ENCODE measurements at places on chromosomes 5 and 9.

DNA sequence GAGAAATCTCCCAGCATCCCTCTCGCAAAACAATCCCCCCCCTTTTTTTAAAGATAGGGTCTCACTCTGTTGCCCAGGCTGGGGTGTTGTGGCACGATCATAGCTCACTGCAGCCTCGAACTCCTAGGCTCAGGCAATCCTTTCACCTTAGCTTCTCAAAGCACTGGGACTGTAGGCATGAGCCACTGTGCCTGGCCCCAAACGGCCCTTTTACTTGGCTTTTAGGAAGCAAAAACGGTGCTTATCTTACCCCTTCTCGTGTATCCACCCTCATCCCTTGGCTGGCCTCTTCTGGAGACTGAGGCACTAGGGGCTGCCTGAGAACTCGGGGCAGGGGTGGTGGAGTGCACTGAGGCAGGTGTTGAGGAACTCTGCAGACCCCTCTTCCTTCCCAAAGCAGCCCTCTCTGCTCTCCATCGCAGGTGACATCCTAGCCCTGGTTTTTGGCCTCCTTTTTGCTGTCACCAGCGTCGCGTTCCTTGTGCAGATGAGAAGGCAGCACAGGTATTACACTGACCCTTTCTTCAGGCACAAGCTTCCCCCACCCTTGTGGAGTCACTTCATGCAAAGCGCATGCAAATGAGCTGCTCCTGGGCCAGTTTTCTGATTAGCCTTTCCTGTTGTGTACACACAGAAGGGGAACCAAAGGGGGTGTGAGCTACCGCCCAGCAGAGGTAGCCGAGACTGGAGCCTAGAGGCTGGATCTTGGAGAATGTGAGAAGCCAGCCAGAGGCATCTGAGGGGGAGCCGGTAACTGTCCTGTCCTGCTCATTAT, 6.8 kb downstream of the CA9 start:
- DNase-seq = no peak

- no peak for DNase-seq
Measured at GRCh38 chr5:68711293-68712200, 382.3 kb upstream of the SLC30A5 start.

GRCh38 chr5:3893527-3893926, 297.9 kb downstream of the IRX1 start:
- no peak for DNase-seq

- no peak for DNase-seq
Measured at GRCh38 chr5:167574464-167574863, 717.0 kb upstream of the WWC1 start.

DNA sequence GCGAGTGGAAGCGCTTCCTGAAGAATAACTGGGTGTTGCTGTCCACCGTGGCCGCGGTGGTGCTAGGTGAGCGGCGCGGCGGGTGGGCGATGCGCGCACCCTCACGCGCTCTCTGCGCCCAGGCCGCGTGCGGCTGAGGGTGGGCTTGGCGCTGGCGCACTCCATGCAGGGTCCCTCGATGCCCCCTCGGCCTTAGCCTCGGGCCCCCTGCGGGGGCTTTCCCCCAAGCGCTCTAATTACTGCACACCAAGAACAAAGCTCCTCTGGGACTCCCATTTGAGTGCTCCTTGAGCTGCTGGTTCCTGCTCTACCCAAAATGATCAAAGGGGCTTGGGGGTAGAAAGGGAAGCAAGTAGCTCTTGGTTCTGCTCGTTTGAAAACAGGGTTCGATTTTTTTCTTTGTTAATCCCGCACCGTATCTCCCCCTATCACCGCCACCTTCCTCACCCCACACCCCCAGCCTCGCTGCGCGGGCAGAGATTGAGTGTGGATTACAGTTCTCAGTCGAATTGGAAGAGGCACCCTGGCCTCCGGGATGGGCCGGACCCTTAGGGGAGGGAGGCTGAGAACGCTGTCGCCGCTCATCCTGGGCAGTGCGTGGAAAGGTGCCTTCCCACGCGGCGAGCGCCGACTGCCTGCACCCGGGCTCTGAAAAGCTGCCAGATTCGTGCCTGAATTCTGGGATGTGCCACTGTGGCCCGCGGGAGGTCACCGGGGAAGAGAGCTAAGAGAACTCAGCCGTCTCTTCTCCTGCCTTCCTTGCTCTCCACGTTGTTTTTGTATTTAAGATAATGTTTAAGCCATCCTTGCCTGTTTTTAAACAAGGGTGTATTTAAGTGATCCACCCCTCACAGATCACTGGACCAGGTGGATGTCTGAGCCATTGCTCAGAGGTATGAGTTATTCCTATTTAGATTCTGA, 697 bp downstream of the SLC1A1 start:
- DNase-seq = no peak

- DNase-seq = peak; percentile 65
Measured at GRCh38 chr9:114691046-114691955, 9.3 kb upstream of the TEX48 start.

- DNase-seq = no peak
Measured at GRCh38 chr9:119792242-119792641, 423.0 kb upstream of the BRINP1 start.

- no peak for DNase-seq
Measured at GRCh38 chr9:91006046-91006445, 204.4 kb downstream of the SYK start.

DNA sequence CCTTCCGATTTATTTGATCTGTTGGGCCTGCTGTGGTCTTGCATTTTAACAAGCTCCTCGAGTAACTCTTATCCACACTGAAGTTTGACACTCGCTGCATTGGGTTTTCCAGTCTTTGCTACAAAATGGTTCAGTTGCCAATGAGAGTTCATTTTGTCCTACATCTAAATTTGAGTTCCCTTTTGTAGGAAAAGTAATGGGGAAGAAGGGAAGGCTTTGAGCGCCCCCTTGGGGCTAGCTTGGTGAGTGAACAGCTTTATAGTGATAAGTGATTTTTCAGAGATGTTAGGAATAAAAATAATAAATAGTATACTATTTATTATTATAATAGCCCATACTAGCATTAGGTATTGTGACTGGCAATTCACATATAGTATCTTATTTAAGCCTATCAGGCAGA, 89.9 kb upstream of the GNAQ start:
- peak; percentile 62 for DNase-seq

GRCh38 chr9:18268381-18268780, 205.6 kb upstream of the ADAMTSL1 start:
- DNase-seq = no peak

- no peak for DNase-seq
Measured at GRCh38 chr9:96122282-96122681, 179.7 kb downstream of the HSD17B3 start.

DNA sequence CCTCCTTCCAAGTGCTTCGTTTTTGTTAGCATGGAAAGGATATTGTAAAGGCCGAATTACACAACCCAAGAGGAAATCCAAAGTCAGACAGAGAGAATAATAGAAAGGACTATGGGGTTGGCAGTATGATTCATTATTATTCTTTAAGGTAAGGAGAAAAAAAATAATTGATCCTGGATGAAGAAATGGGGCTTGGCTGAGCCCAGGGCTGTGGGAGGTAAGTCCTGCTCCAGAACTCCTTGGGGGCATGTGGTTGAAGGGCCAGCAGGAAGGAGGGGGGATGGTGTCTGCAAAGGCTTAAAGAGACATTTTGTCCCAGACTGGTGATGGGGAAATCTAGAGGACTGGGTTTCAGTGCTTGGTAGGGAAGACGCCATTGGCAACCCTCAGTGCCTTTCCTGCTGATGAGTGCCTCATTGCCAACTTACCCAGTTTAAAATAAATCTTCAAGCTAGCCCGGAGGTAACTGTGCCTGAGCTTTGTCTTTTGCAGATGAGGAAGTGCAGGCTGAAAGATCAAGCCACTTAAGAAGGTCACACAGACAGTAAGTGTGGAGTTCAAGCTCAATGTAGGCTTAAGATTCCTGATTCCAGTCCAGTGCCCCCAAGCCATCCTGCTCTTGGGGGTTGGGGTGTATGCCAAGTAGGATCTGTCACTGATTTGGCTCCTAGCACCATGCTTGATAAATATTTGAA, 30.2 kb downstream of the FOXI1 start:
- DNase-seq = no peak

DNA sequence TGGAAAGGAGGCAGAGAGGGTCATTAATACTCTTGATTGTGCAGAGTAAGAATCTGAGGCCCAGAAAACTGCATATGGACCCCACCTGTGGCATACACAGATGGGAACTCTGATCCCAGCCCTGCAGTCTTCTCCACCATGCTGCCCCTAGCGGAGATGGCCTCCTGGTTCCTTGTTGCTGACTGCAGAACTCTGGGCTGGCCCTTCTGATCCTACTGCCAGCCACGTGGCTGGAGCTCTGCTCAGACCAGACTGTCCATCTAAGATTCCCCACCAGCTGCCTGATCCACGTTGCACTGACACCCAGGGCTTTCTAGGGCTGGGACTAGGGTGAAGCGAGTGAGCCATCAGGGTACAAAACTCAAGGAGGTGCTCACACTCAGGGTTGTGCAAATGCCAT, 245.7 kb upstream of the NR4A3 start:
- no peak for DNase-seq

GRCh38 chr5:170067152-170067551, 38.5 kb upstream of the FOXI1 start:
- DNase-seq = no peak

DNA sequence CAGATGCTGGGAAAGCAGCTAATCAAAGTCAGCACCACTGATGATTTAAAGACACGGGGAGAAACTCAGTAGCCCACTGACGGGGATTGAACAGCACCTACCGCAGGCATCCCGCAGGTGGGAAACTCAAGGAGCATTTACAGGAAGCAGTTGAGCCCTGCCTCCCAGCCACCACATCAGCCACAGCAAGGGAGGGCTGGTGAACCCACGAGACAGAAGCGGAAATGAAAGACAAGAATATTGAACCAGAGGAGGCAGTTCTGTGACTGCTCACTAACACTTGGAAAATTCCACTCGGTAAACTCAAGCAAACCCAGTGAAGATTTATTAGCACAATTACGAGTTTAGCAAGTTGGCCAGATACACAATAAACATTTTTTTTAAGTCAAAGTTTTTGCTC, 10.6 kb upstream of the FAM163B start:
- peak; percentile 28 for DNase-seq

GRCh38 chr5:142542906-142543305, 143.0 kb downstream of the FGF1 start:
- DNase-seq = no peak

- peak; percentile 24 for DNase-seq
Measured at GRCh38 chr5:61306531-61307131, 25.4 kb upstream of the ZSWIM6 start.

DNA sequence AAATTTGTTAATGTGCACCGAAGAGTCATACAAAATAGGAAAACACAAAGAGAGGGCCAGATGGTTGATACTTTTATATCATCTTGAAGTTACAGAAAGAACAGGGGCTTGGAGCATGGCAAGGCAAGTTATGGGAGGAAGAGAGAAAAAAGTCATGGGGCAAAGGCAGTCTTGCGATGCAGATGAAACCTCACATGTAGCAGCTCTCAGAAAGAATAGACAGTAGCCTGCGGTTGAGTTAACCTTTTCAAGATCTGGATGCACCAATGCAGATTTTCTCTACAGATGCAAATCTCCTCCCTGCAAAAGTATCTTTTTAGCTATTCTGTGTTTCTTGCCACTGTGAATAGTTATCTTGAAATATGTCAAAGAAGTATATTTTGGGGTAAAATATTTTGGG, 243.9 kb downstream of the TMEM167A start:
- no peak for DNase-seq

- no peak for DNase-seq
Measured at GRCh38 chr9:31950756-31951155, 433.7 kb upstream of the ACO1 start.

DNA sequence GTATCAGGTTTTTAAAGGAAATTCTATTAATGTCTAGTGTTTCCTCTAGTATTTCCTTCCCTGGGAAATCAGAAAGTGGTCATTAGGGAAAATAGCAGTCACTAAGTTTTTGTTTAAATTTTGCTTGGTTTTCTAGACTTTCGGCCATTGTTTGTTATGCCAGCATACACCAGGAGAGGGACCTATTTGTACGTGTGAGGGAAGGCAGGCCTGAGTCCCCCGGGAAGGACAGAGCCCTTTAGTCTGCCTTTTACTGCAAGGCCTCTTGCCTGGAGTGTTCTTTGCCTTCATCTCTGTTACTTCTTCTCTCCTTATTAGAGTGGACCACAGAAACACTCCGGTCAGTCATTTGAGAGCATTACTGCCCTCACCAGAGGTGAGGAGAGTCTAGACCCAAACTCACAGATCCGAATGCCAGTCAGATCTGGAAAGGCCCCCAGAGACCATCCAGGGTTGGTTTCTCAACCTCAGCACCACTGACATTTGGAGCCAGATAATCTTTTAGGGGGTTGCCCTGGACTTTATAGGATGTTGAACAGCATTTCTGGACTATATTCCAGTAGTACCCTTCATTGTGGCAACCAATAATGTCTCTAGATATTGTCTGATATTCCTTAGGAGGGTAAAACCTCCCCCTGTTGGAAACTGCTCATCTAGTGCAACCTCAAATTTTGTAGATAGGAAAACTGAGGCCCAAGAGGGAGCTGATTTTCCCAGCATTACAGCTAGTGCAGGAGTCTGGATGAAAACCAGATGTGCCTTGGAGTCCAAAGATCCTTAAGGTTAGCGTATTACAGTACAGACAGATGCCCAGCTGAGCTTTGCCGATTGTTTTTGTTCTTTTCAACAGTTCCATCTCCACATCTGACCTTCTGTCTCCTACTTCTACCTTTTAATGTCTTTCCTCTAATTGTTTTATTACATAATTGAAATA, 93.0 kb upstream of the NIPAL4 start:
- no peak for DNase-seq

GRCh38 chr5:37966291-37966690, 126.5 kb upstream of the GDNF start:
- no peak for DNase-seq

GRCh38 chr9:108476574-108476973, 379.2 kb downstream of the ACTL7B start:
- DNase-seq = no peak

GRCh38 chr9:126953041-126953809, 38.6 kb downstream of the RALGPS1 start:
- no peak for DNase-seq

GRCh38 chr9:134317400-134317789, 8.9 kb upstream of the RXRA start:
- no peak for DNase-seq

GRCh38 chr5:32092938-32093812, 80.9 kb downstream of the GOLPH3 start:
- DNase-seq = peak; percentile 39

DNA sequence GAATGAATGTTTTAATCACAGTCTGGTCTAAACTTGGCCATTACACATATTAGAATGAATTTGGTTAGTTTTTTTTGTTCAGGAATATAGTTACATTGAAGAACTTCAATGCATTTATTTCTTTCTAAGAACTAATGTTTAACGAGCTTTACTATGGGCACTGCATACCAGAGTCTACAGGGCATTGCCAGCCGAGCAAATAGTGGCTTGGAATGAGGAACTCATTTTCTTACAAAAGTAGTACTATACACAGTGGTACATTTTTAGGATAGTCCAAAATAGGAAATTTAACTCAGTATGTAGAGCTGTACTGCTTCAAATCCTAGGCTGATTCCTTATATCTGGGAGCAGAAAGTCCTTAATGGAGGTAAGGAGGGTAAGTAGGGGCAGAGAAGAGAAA, 155.4 kb downstream of the CARTPT start:
- no peak for DNase-seq

DNA sequence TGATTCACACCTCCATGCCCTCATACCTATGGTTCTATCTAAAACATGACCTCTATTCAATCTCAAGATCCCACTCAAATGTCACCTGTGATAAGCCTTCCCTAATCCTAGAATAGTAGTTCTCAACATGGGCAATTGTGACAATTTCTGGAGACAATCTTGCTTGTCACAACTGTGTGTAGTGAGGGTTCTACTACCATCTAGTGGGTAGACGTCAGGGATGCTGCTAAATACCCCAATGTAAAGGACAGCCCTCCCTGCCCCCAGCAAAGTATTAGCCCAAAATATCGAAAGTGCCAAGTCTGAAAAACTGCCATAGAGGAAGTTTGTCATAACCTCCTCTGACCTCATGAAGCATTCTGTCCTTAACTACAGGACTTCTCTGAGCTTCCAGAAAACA, 32.0 kb downstream of the TBCA start:
- no peak for DNase-seq

All from stimulated activated CD4-positive, alpha-beta T cell treated with anti-CD3 and anti-CD28 coated beads, Interleukin-12 subunit alpha, Interleukin-12 subunit beta, amount 100 ng/mL, for 48 hours (primary cell).